ENCODE measurements at places on chromosomes 4 and X. TPM values are rescaled to one million over a fixed set of nuclear protein-coding genes. Genes with fewer than 3 reads are reported as not detected.

GDI1 gene
- 206 TPM for total RNA-seq

MAGEB1 gene
- total RNA-seq = not detected

AKAP4 gene
- not detected for total RNA-seq

RAB40AL gene
- 0.68 TPM for total RNA-seq

CTAG1B gene
- not detected for total RNA-seq

WNK3 gene
- total RNA-seq = 30.7 TPM

- no peak for DNase-seq
Measured at GRCh38 chrX:154600759-154601374, 15.9 kb downstream of the CTAG1A start.

GRCh38 chr4:103497692-103498091 lies 222.1 kb downstream of the TACR3 start:
- no peak for DNase-seq

DNA sequence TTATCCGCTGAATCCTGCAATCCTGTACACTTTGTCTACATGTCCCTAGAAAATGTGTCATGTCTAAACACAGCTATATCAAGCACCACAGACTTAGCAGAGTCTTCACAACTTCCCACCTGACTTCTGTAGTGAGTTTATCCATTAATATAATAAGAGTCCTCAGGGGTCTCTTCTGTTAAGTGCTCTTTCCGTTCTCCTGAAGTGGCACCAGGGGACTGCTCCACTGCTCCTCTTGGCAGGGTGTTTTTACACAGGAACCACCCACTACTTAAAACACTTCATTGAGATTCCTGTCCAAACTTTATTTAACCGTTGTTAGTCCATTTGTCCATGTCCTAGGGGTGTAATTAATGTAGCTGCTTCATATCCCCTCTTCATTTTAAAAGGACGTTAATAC lies 1000.4 kb downstream of the STPG2 start:
- no peak for DNase-seq
